ENCODE measurements at places on chromosomes 5 and 9.

- DNase-seq: no peak
Measured at GRCh38 chr9:120693700-120694008, 20.6 kb downstream of the MEGF9 start.

DNA sequence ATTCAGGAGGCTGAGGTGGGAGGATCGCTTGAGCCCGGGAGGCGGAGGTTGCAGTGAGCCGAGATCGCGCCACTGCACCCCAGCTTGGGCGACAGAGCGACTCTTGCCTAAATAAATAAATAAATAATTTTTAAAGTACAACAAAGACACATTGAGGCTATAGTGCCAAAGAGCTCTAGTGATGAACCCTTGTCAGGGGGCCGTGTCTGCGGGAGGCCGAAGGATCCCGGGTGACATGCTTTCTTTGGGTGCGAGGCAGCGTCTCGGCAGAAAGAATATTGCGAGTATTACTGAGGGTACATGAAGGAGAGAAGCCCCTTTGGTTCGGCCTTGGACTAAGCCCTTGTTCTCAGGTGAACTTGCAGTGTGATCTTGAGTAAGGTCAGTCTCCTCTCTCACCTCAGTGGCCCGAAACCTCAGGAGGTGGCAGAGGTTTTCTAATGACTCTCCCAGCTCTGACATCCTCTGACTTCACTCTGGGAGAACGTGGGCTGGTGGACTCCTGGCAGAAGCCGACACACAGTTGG, 397 bp upstream of the RECK start:
- no peak for DNase-seq

GRCh38 chr5:117103703-117104102, 529.1 kb upstream of the SEMA6A start:
- no peak for DNase-seq

DNA sequence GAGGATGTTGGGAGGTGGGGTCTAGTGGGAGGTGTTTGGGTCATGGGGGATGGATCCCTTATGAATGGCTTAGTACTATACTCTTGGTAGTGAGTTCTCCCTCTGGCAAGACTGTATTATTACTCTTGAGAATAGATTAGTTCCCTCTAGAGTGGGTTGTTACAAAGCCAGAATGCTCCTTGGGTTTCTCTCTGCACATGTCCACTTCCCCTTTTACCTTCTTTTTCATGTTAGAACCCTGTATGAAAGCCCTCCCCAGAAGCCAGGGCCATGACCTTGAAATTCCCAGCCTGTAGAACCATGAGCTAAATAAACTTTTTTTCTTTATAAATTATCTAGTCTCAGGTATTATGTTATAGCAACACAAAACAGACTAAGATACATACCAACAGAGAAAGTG, 31.1 kb downstream of the SLC24A2 start:
- DNase-seq: no peak

DNA sequence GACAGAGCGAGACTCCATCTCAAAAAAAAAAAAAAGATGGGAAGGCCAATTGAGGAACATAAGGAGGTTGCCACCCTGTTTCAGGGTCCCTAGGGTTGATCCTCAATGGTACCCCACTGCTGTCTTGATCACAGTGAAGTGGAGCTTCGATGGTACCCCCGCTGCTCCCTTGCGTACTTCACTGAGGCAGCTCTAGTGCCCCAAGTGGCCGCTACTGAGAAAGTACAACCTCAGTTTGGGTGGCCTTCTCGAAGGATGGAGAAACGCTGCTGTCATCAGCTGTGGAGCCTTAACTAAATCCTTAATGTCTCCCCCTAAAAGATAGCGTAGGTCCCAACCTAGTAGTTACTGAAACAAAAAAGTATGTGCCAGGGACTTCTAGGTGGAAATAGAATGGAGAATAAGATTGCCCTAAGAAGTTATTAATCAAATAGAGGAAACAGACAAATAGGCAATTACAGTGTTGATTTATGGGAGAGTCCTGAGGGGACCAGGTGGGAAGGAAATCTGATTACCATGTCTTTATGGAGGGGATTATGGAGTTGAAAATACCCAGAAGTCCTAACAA, 6.3 kb downstream of the TESK1 start:
- DNase-seq: peak; percentile 27

DNA sequence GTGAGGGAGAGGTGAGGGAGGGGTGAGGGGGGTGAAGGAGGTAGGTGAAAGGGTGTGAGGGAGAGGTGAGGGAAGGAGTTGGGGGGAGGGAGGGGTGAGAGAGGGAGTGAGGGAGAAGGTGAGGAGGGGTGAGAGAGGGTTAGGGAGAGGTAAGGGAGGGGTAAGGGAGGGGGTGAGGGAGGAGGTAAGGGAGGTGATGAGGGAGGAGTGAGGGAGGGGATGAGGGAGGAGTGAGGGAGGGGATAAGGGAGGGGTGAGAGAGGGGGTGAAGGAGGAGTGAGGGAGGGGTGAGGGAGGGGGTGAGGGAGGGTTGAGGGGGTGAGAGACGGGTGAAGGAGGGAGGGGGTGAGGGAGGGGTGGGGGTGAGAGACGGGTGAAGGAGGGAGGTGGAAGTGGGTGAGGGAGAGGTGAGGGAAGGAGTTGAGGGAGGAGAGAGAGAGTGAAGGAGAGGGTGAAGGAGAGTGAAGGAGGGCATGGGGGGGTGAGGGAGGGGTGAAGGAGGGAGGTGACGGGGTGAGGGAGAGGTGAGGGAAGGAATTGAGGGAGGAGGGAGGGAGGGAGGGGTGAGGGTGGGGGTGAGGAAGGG, 18.5 kb downstream of the NINJ1 start:
- no peak for DNase-seq

GRCh38 chr9:77968506-77968905, 63.1 kb downstream of the GNAQ start:
- DNase-seq: no peak

- DNase-seq: no peak
Measured at GRCh38 chr5:9104571-9105339, 441.1 kb downstream of the SEMA5A start.

DNA sequence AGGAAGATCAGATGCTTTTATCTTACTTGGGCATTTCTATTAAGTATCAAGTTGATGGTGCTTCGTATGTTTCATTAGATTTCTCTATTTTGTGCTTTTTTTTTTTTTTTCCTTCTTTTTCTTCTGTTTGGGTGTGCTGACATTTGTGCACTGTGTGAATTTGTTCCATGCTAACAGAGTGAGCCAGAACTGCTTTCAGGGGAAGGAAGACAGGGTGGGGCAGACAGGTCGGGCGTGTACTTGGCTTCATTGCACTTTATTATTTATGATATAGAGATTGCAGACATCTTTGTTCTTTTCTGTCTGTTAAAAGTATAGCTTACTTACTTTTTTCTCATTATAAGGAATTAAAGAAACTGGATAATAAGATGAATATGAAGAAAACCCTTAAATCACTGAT, 112.2 kb downstream of the FGF18 start:
- DNase-seq: no peak

DNA sequence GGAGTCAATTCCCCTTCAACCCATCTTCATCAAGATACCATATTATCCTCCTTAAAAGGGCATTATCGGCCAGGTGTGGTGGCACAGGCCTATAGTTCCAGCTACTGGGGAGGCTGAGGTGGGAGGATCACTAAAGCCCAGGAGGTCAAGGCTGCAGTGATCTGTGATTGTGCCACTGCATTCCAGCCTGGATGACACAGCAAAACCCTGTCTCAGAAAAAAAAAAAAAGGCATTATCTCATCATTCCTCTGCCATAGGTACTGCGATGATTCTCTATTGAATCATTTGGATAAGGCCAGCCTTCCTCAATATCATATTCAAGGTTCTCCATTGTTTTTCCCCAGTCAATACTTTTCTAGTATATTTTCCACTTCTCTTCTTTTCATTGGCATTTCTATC, 39.2 kb upstream of the RAB3C start:
- no peak for DNase-seq
